ENCODE measurements at places on chromosomes 4 and X.

DNA sequence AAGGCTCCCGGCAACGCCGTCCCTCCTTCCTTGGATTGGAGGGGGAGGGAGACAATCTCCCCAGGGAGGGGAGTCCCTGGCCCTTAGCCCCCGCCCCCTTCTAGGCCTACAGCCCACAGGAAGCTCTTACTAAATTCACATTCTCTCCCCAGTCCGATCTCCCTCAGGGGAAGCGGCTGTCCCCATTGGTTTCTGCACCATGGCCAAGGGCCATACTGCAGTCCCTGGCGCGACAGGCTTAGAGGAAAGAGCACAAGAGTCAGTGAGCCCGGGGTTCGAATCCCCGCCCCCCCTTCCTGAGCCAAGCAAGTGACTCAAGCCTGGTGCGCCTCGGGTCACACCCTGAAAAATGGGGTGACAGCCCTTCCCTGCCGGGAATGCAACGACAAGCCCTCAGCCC is 1.1 kb downstream of the ABLIM2 start:
- DNase-seq, result no peak

DNA sequence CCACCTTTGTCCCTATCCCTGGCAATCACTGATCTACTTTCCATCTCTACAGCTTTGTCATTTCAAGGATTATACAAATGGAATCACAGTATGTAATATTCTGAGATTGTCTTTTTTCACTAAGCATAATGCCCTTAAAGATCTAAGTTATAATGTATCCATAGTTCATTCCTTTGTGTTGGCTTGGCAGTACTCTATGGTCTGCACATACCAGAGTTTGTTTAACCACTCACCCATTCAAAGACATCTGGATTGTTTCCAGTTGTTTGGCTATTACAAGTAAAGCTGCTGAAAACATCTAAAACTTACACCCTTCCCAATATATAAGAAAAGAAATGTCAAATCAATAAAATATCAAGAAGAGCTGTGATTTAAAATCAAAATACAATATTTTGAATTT is 26.0 kb upstream of the AWAT1 start:
- no peak for DNase-seq

DNA sequence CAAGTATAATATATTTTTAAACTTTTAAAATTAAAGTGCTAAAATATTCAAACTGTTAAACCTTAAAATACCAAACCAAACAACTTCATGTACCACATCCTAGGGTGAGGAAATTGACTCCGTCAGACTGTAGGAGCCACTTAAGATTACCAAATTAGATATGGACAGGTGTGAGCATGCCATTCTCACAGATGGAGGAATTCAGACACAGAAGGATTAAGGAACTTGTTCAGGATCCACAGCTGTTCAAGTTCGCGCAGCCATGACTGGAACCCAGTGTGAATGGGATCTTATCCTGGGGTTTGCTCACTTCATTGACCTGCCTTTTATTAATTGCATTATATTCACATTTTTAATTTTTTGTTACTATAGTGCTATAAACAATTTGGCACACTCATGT is 224.9 kb upstream of the PCDH7 start:
- no peak for DNase-seq

DNA sequence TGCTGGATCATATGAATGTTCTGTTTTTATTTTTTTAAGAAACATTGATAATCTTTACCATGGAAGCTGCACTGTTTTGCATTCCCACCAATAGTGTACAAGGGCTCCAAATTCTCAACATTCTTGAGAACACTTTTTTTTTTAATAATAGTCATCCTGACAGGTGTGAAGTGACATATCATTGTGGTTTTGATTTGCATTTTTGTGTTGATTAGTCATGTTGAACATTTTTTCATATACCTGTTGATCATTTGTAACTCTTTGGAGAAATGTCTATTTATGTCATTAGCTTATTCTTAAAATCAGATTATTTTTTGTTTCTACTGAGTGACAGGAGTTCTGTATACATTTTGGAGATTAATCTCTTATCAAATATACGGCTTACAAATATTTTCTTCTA is 408.5 kb downstream of the GLUD2 start:
- no peak for DNase-seq

Measured in MG63 (cell line).